ENCODE measurements at places on chromosomes 3 and 15. TPM values are rescaled to one million over a fixed set of nuclear protein-coding genes. Genes with fewer than 3 reads are reported as not detected.

Gene ACKR4
- 4.4 TPM for total RNA-seq

Gene FAM162A
- total RNA-seq: 23.6 TPM

Gene CELF6
- total RNA-seq: not detected

Gene CRYBG3
- 21.3 TPM for total RNA-seq

Gene RGMA
- total RNA-seq: not detected

Gene CNTN3
- total RNA-seq: 1.8 TPM

Gene ECE2
- total RNA-seq: not detected

Gene CHRM5
- not detected for total RNA-seq

Gene CACNA2D3
- not detected for total RNA-seq

Gene LRRC49
- 5.6 TPM for total RNA-seq
